ENCODE measurements at places on chromosomes 13 and 19.
A peak's percentile ranks its signal among the peaks of the same experiment; 100 is the strongest.

DNA sequence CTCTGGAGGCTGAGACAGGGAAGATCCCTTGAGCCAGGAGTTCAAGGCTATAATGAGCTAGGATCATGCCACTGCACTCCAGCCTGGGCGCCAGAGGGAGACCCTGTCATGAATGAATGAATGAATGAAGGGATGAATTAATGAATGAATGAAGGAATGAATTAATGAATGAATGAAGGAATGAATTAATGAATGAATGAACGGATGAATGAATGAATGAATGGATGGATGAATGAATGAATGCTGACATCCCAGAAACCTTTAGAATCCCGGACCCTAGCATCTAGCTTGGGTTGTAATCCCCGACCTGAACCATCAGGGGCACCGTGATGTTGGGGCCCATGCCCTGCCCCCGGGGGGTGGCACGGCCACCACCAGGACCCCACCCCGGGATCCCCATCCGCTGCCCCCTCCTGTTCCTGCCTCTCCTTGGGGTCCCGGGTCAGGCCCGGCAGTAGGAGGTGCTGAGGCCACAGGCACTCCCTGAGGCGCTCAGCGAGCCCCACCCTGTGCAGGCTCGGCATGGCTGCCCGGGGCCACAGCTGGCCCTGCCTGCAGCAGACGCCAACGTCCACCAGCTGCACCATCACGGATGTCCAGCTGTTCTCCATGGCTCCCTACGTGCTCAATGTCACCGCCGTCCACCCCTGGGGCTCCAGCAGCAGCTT lies 3.4 kb downstream of the EBI3 start:
- no peak for DNase-seq

- no peak for DNase-seq
Observed at GRCh38 chr19:33428627-33429125, 55.2 kb downstream of the CEBPG start.

DNA sequence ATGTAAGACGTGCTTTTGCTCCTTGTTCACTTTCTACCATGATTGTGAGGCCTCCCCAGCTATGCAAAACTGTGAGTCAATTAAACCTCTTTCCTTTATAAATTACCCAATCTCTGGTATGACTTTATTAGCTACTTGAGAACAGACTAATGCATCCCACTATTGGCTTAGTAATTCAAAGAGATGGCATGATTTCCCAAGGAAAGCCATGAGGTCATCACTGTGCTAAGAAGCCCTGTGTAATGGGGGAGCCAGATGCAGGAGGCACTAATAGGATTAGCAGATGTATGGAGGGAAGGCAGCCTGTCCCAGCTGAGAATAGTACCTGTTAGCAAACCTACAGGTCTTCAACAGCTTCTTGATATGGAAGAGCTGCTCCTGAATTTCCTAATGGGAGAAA lies 38.1 kb downstream of the RUBCNL start:
- no peak for DNase-seq

- DNase-seq, result no peak
Observed at GRCh38 chr13:35961461-35962220, 169.5 kb downstream of the DCLK1 start.

GRCh38 chr19:33235996-33236350 lies 10.3 kb upstream of the SLC7A10 start:
- DNase-seq, result no peak

- DNase-seq, result no peak
Observed at GRCh38 chr13:30837227-30838159, 68.6 kb upstream of the MEDAG start.

DNA sequence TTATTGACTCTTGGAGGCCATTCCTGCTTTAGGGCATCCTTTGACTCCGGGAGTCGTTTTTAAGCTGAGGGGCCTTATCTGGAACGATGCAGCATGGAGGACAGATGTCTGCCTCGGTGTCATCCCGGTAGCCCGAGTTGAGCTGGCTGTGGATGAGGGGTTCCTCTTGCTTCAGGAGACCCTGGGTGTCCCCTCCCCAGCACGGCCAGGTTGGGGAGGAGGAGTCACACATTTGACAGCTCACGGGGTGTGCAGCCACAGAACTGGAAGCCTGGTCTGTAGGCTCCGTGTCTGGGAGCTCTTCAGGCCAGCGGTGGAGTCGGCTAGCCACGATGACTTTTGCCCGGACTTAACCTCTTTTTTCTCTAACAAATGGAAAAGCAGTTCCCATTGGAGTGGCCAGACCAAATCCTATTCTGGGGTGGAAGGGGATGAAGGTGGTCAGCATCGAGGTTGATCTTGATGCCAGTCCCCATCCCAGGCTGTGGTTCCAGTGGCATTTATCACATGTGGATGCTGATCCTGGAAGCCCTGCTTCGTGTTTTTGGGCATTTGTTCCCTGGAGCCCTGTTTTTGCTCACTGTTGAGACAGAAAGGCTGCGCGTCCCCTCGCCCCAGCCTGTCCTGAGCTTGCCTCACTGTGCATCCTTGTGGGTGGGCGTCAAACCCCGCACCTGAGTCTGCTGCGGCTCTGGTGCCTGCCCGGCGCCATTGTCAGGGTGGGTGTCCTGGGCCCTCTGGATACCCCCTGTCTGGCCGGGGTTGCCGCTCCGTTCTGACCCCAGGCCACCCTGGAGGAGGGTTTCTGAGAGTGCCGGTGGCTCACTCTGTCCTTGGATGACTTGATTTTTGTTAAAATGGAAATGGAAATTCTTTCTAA lies 12.0 kb downstream of the TFDP1 start:
- no peak for DNase-seq

GRCh38 chr19:5593343-5594255 lies 25.8 kb upstream of the TINCR start:
- no peak for DNase-seq

- peak; percentile 76 for DNase-seq
Observed at GRCh38 chr19:58009666-58010301, 7.2 kb upstream of the ZNF606 start.
